ENCODE measurements at places on chromosomes 6 and 20.

DNA sequence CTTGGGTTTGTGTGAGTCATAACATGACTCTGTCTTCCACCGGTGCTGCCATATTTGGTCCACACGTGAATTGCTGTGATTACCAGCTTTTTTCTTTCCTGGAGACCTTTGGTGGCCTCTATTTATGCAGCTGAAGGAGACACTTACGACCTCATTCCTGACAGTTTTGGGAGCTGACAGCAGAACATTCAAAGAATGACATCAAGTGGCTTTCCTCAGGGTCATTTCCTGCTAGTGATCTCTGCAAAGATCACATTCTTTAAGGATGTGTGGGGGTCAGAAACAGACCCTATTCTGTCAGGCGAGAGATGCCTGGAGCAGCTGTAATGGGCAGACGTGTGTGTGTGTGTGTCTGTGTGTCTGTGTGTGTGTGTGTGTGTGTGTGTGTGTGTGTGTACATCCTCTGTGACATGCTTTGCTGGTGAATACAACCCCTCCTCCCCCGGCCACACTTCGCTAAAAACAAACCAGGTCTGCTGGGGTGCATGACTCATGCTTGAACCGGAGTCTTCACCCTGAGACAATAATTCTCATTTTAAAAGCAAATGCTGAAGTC lies 115.6 kb downstream of the TMEM170B start:
- DNase-seq = no peak

GRCh38 chr20:49106328-49106727 lies 60.2 kb downstream of the CSE1L start:
- DNase-seq = no peak

DNA sequence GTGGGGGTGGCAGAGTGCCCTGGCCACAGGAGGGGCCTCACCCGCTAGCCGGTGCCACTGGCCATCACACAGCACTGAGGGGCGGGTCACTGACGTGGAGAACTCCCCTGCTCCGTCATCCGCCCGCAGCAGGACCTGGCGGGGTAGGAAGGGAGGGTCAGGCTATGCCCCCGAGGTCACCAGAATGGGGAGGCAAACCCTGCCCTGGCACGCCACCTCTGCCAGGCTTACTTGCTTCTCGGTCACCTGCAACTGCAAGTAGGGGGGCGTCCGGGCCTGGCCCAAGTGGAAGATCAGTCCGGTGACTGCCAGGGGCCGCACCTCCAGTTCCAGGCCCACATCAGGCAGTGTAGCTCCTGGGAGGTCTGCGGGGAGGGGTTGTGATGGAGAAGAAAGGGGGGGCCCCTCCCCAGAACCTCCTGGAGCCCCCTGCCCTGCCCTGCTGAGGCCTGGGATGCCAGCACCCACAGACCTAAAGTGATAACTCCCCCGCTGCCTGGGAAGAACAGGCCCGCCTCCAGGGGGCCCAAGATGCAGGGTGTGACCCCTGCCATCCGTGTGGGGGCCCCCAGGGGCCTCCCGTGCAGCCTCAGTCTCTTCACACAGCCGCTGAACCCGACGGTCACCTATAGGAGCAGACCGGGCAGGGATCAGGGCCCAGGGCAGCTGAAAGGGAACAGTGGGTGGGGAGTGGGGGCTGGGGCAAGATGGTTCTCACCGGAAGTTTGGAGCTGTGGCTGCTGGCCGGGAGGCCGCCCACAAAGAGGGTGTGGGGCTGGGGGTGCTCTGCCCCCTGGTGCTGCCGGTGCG lies 7.4 kb downstream of the ADRM1 start:
- no peak for DNase-seq

DNA sequence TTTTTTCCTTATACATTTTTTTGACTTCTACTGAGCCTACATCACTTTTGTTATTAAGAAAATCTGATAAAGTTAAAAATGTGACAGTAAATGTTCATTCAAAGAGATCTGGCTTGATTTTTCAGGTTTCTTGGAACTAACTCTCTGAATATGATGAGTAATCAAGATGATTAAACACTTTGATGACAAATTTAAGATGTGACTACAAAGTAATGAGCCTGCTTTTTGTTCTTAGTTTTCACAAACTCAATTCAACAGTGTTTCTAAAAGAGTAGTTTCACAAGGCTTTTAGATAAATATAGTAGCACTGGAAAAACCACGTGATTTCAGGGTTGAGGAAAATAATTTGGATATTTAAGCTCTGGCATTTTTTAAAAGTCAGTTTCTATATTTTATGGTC lies 37.9 kb upstream of the HDDC2 start:
- DNase-seq = no peak

- DNase-seq = no peak
These were observed 78.2 kb downstream of the ADAT2 start for GRCh38 chr6:143372199-143372882.

DNA sequence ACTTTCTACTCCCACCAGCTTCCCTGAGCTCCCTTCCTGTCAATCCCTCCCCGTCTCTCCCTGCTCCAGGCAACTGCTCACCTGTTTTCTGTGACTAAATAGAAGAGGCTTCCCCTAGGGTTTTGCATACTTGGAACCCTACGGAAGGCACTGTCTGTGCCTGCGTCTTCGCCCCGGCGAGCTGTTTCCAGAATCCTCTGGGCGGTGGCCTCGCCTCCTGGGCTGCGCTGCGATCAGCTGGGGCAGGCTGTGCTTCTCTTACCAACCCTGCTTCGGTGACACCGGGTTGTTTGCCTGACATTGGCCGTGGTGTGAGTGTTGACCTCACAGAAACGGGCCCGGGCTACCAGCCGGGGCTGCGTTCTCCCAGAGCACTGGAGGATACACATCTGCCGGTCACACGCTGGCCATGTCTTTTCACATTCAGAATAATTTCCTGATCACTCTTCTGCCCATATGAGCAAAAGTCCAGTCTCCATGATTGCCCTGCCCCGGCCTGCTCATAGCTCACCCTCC lies 29.4 kb upstream of the CCR6 start:
- DNase-seq = no peak

- DNase-seq = no peak
These were observed 26.9 kb upstream of the GOPC start for GRCh38 chr6:117629119-117629660.

GRCh38 chr6:157625764-157626163 lies 197.3 kb upstream of the SNX9 start:
- no peak for DNase-seq

DNA sequence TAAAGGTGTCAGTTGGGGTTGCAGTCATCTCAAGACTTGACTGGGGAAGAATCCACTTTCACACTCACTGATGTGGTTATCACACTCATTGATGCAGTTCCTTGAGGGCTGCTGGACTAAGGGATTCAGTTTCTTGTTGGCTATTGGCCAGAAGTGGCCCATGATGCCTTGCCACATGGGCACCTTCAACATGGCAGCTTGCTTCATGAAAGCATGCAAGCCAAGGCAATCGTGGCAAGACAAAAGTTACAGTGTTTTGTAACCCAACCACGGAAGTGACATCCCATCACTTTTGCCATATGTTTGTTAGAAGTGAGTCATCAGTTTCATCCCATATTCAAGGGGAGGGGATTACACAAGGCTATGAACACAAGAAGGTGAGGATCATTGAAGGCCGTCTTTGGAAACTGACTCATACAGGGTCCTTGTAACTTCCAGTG lies 3.8 kb upstream of the RANBP9 start:
- no peak for DNase-seq

DNA sequence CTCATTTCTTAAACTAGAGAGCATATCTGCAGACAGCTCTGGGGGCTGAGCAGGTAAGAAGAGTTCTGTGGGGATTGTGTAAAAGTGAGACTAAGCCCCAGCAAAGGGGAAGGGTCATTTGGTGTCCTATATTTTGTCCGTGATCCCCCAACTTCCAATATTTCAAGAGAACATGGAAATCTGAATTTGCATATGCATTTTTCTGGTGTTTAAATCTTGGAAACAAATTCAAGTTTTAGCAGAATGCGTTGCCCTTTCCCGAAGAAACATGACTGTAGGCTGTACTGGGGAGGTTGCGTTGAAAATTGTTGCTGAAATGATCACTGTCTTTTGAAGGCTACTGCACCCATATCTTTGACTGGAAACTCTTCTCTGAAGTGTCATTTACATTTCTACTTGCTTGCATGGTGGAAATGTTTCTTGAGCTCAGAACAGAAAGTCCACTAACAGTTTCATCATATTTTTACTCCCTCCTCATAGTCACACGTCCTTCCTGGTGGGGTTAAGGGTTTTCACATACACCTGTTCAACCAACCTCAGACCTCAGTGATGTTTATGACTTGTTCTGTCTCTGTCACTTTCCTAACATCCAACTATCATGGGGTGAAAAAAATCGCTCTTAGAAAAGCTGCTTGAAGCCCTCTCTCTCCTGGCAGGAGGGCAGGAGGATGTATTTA lies 140.3 kb downstream of the BCAS1 start:
- DNase-seq = no peak

DNA sequence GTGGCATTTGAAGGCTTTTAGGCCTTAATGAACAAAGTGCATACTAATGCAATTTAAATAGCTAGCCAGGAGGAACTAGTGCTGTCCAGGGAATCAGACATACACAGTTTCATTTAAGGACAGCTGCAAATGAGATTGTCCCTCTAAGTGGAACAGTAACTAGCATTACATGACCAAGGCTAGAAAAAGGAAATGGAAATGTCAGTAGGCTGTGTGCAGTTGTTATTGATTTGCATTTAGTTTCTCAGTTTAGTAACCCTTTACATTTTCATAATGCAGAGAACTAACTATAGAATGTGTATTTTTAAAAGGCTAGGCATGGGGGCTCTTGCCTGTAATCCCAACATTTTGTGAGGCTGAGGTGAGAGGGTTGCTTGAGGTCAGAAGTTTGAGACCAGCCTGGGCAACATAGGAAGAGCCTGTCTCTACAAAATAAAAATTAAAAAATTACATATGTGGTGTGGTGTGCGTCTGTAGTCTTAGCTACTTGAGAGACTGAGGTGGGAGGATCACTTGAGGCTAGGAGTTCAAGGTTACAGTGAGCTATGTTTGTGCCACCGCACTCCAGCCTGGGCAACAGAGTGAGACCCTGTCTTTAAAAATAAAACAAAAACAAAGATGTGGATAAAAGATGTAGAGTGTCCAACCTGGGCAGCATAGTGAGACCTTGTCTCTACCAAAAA lies 468.0 kb downstream of the UTRN start:
- DNase-seq = no peak

DNA sequence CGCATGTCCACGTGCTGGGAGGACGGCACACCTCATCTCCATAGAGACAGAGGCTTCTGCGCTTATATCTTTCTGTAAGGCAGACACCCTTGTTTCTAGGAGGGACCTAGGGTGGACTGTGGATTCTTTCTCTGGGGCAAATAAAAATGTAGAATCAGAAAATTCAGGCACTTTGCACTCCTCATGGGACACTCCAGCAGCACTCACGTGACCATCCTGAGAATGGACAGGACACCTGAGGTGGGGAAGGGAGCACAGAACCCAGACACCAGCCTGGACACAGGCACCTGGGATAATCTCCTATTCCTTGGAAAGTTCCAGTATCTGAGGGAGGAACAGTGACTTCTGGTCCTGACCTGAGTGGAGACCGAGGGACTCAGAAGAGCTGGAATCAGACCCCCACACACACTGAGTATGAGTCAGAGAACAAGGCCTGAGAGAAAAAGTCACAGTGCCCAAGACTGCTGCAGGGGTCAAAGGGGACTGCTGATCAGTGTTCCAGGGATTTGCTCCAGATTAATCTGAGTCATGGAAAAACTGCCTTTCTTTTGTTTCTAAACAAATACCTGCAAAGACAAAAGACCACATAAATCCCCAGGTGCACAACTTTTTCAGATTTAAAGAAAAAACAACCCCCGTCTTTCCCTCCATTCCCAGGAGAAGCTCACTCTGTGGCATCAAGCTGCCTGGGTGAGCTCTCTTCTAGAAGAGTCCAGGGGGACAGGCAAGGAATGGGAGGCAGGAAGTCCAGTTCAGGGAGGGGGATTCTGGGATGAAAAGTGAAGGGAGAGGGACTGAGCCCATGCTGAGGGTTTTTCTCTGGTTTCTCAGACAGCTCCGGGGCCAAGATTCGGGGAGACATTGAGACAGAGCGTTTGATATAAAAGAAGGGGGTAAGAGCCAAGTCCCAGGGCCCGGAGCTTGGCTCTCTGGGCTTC lies 35.6 kb upstream of the MICB start:
- DNase-seq = no peak

DNA sequence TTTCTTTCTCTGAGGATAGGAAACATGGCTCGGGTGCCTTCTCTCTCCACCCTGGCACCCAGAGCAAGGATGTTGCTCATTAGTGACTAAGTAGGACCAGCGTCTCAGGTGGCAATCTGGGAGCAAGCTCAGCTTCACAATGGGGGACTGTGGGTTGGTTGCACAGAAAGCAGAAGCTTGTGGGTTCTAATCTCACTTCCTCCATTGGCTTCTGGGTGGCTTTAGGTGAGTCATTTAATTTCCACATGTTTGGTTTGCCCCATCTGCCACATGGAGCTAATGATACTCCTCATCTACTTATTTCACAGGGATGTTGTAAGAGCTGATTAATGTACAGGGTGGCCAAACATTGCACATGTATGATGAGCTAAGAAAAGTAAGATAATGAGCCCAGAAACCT lies 54.8 kb upstream of the AKIRIN2 start:
- DNase-seq = no peak

- peak; percentile 24 for DNase-seq
These were observed 6.0 kb downstream of the CST7 start for GRCh38 chr20:24955045-24955444.

DNA sequence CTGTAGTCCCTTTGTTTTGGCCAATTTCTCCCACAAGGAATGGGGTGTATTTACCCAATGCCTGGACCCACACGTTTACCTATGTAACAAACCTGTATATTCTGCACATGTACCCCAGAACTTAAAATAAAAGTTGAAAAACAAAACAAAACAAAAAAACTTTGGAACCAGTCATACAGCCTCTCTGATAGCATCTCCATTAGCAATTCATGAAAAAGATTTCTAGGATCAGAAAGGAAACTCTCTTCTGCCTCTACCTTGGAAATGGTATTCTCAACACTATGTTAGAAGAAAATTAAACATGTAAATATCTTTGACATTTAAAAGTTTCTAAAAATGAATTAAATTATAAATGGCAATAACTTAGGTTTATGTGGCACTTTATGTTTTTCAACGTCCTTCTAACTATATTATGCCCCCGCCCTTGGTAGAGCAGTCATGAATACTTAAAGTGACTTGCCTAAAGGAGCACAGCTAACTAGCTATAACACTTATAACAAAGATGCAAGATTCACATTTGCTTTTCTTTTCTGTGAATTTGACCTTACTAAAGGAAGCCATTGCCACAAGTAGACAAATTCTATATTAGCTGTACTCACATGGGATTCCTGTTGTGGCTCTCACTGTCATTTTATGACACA lies 147.5 kb upstream of the FKBP1C start:
- no peak for DNase-seq

DNA sequence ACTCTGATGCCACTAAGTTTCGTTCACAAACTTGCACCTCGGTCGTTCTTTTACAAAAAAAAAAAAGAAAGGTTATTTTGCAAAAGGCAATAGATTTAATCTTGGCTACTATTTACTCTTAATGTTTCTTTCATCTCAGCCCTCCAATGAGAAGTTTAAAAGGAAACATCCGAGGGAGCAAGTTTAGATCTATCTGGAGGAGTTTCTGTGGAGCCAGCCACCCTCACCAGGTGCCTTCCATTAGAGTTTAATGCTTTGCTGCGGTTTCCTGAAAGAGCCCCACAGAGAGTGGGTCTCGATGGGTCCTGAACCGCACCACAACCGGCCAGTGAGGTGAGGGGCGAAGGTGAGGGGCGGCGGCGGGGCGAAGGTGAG lies 632 bp downstream of the PRKN start:
- DNase-seq = no peak

GRCh38 chr20:46099491-46100287 lies 9.9 kb upstream of the NCOA5 start:
- peak; percentile 61 for DNase-seq
